ENCODE measurements at places on chromosomes 5 and 9.

DNA sequence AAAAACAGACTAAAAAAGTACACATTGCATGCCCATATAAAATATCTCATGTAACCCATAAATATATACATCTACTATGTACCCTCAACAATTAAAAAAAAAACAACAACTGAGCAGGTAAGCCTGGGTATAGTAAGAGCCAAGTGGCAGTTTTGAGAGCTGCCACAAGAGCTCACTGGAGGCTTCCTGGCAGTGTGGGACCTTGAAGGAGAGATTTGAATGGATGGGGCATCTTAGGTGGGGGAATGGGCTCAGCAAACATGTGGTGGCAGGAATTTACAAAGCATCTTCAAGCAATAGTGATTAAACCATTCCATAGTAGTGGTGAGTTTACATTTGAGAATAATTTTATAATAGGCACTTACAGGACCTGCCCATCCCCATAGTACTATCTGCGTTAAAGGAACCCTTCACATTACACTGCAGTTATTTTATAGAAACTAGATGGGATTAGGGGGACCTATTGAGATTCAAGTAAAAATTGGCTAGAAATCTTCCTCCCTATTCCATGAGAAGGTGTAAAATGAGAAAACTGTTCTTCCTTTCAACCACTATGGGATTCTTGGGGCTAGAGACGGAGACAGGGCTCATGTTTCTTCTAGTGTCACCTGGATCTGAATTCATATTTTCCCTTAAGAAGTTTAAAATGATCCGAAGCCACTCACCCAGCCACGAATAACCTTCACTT is 6.9 kb downstream of the MEGF10 start:
- no peak for DNase-seq

DNA sequence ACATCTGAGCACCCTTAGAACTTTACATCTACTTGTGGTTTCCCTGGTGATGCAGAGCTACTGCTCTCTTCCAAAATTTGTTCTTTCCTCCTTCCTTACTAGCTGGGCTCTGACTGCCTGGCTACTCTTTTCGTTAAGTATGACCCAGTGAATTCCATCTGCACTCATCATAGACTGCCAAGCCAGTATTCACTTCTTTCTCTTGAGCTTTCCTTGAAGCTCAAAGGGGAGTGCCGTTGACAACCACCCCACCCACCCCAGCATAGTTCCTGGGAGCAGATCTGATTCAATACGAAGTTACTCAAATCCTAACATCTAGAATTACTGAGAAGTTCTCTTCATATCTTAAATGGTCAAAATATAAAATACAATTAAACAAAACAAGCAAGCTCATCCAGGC is 190.5 kb downstream of the ADAMTS12 start:
- DNase-seq, result no peak

DNA sequence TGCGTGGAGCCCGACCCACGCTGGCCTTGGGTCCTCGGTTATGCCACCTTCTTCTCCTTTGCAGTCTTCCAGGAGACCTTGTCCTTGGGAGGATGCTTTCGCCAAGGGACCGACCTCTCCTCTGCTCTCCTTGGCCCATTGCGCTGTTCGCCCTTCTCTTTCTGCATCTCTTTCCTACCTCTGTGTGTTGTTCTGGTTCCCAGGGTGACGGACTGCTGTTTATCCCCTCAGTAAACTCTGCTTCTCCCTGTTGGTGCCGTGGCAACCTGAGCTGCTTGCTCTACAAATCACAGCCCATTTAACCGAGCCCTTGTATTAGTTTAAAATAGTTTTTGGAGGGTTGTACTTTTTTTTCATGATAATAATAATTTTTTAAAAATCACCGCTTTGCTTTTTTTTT is 97.9 kb downstream of the DAPK1 start:
- no peak for DNase-seq

DNA sequence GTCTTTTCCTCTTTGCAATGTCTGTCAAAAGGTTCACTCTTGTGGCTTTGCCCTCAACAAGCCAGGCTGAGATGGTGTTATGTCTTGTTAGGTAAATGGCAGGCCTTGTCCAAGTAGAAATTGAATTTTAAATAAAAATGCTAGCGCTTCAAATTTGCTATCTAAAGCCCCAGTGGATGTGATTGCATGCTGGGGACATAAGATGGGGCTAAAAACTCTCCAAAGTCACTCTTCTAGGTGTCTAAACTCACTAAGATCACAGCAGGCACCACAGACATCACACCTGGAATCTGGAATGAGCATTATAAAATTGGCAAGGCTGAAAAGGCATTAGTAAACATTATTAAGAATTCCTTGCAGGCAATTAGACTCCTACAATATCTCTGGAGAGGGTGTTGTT is 262.7 kb upstream of the CLINT1 start:
- no peak for DNase-seq

DNA sequence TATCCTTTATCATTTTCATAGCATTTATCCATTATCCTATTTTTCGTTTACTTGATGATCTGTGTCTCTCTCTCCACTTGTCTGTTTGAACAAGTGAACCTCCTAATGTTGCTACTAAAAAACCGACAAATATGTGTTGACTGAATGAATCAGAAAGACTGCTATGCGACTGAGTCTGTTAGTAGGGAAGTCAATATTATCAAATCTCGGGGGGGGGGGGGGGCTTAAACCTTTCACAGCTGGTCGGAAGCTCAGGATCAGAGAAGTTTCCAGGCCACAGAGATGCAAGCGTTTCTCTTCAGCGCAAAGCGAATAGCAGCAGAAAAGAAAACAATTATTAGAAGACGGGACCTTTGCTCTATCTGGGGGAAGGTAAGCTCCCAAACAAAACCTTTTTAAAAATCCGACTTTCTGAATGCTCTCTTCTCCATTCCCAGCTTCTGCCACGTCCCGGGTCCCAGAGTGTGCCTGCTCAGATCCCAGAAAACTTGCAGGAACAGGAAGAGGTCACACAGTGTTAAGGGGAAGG is 412 bp downstream of the RIOK2 start:
- DNase-seq, result no peak

- DNase-seq, result no peak
Observed at GRCh38 chr5:6744841-6745705, 31.8 kb downstream of the TENT4A start.

DNA sequence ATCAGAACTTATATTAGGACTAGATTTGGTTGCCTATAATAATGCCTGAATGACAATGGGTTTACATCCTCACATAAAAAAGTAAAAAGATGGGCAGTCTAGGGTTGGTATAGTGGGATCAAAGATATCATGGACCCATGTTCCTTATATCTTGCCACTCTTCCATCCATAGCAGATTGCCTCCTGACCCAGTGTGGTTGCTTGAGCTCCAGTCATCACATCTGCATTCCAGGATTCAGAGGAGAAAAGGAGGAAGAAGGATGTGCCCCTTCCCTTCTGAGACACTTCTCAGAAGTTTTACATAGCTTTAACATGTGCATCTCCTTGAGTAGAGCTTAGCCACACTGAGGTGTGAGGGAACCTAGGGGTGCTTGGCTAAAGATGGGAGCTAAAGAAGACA is 22.9 kb downstream of the RALGPS1 start:
- no peak for DNase-seq

DNA sequence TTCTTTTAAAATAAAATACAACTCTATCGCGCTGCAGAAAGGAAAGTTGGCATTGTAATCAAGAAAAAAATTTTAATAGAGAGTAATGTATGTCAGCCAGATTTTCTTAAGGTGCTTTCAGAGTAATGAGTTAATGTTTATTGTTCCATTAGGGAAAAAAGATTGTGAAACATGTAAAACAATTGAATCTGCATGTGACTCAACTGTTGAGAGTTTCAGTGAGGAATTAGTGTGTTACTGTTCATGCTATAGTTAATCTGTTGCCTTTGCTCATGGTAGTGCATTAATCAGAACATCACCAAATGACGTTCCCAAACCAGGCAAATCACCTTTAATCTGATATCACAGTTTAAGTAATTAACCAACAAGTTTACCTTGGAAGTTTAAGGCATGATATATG is 600.5 kb downstream of the NR2F1-AS1 start:
- no peak for DNase-seq

- no peak for DNase-seq
Observed at GRCh38 chr9:109780453-109781033, 545 bp downstream of the PALM2AKAP2 start.

GRCh38 chr9:108162664-108163063 is 673.1 kb upstream of the KLF4 start:
- no peak for DNase-seq

DNA sequence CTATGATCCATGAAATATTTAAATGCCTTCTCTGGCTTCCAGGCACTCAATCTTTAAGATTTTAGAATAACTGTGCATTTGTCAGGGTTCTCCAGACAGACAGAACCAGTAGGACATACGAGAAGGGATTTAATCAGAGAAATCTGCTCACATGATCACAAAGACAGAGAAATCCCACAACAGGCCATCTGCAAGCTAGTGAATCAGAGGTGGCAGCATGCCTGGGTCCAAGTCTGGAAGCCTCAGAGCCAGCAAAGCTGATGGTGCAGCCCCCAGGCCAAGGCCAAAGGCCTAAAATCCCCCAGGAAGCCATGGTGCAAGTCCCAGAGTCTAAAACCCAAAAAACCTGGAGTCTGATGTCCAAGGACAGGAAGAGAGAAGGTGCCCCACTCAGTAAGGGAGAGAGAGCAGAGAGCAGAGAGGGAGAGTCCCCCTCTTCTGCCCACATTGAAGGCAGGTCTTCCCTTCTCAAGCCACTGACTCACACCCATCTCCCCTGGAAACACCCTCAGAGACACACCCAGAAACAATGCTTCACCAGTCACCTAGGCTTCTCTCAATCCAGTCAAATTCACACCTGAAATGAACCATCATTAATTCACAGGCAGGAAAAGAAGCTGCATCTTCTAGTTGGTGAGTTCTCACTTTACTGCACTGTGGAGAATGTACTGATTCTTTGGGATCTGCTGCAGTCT is 48.7 kb downstream of the CAMSAP1 start:
- DNase-seq, result no peak

DNA sequence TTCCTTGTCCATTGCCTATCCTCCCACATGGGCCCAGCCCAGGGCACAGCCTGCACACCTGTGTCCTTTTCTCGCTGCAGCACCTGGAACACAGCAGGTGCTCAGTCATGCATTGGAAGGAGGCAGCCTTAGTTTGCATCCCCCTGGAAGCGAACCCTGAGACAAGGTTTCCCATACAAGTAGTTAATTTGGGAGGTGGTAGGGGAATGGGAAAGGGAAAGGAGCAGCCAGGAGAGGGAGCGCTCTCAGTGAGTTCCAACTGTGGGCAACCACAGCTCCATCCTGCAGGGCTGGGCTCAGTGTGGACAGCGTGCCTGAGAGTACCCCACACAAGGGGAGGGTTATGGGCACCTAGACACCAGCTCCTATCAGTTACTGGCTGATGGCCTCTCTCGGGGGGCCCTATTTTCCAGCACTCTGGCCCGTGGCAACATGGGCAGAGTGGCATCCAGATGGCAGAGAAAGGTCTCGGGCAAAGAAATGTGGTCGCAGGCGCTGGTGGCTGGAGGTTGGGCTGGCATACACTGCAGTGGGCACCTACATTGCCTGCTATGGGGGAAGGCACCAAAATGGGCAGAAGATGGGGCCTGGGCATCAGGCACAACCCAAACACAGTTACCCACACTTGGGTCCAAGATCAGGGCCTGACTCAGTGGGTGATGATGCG is 50.1 kb downstream of the TSPAN17 start:
- DNase-seq, result no peak

- DNase-seq, result no peak
Observed at GRCh38 chr5:145463634-145464033, 371.5 kb downstream of the PRELID2 start.

DNA sequence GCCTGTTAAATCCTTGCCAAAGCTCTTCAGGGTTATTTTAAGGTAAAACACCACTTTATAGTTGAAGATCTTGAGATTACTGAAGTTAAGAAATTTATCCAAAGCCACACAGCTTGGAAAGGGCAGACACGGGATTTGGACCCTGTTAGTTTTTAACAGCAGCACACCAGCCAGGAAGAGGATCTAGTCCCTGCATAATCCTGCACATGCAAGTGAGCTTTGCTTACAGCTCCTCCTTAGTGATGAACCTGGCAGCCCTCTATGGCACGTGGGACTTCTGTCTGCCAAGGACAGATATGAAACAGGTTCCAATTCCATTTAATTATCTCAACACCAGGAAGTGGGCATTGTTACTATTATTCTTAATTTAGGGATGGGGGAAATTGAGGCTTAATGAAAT is 108.7 kb downstream of the TRIM32 start:
- no peak for DNase-seq

DNA sequence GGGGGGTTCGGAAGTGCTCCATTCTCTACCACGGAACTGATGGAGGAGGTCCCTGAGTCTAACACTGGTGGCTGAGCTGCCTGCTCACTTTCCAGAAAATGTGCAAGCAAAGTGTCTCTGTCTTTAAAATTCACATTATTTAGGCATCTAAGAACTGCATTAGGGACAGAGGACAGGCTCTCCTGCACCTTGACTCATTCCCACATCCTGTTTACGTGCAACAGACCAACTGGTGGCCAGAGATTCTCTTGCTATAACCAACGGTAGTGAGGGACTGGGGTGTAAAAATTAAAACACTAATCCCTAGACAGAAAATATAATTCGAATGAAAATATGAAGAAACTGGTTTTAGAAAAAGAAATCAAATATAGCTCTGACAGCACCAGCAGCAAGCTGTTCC is 320.9 kb downstream of the IRX2 start:
- no peak for DNase-seq
